ENCODE measurements at places on chromosomes 13 and 19.

- DNase-seq, result peak; percentile 95
These were observed at the start of gene ZSCAN22 for GRCh38 chr19:58326914-58327726. Gene ZSCAN22 (plus strand): TSS chr19:58326994. CDS start chr19:58334803, 7,809 bp downstream.

GRCh38 chr13:46345866-46346265, 41.2 kb downstream of the RUBCNL start:
- DNase-seq, result peak; percentile 23

- no peak for DNase-seq
These were observed 8.5 kb upstream of the ZNF83 start for GRCh38 chr19:52646571-52647217.

DNA sequence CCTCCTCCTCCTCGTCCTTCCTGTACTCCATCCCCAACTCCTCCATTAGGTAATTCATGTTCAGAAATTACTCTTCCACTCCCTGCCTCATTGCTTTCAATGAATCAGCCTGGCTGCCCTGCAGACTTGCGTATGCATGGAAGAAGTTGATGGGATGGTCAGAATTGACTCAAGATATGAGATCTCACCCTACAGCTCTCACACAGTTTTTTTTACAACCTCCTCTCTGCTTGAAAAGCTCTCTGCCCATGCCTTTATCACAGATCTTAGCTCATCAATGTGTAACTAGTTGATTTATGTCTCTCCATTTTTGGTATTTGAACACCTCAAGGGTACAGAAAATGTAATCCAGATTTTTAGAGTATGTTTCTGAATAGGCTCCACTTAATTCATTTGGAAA, 506.9 kb downstream of the TBC1D4 start:
- no peak for DNase-seq

- DNase-seq, result no peak
These were observed 35.3 kb downstream of the FPR3 start for GRCh38 chr19:51830274-51830673.

- DNase-seq, result no peak
These were observed 13.1 kb downstream of the MED26 start for GRCh38 chr19:16614941-16615340.

- DNase-seq, result no peak
These were observed 22.6 kb downstream of the GAS6 start for GRCh38 chr13:113841353-113841650.

DNA sequence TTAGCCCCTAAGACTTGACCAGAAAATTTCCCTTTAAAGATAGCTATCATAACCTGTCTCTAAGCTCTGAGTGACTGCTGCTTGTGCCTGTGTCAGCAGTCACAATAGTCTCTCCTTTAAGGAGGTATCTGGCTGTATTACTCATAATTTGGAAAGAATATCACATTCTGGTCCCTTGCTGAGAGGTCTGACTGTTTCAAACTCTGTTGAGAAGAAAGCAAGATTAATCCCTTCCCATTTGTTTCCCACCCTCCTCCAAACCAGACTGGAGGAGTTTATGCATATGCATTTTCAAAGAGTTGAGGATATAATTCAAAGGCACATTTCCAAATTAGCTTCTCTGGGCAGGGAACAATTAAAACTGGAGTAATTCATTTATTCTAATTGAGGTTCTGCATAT, 2.3 kb downstream of the HTR2A start:
- no peak for DNase-seq

GRCh38 chr13:59681636-59682311, 482.0 kb downstream of the DIAPH3 start:
- no peak for DNase-seq

DNA sequence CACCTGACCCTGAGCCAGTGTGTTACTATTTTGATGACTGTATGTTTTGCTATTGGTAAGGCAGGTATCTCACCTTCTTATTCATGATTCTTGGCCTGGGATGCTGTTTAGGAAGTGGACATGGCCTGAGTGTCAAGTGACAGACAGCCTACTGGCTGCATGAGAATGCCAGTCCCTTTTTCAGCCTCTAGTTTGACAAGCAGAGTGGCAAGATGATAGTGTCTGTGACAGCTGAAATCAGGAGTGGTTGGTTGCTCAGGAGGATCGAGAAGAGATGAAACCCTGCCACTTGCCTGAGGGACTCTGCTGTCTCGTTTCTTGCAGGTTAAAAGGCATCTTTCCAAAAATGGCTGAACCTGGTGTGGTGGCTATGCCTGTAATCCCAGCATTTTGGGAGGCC, 7.1 kb upstream of the ELOF1 start:
- DNase-seq, result no peak

GRCh38 chr19:913080-913748, at the start of gene R3HDM4:
Gene R3HDM4 (minus strand): TSS chr19:913219. CDS start chr19:913157, 62 bp downstream.
- DNase-seq, result peak; percentile 60

DNA sequence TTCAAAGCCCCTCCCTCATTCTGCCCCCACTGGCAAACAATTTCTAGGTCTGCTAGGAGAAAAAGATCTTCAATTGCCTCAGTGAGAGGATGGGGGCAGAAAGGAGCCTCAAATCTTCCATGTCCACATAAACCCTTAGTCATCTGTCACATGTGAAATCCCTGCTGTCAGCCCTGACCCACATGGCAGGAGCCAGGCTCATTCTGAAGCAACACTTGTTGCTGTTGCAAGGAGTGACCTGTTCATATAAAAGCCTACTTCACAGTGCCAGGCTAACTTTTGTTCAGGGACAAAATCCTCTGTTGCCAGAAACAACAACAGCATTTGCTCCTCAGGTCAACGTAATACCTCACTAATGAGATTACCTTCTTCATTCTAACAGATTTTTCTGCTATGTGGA, 70.5 kb downstream of the IRS2 start:
- peak; percentile 77 for DNase-seq

DNA sequence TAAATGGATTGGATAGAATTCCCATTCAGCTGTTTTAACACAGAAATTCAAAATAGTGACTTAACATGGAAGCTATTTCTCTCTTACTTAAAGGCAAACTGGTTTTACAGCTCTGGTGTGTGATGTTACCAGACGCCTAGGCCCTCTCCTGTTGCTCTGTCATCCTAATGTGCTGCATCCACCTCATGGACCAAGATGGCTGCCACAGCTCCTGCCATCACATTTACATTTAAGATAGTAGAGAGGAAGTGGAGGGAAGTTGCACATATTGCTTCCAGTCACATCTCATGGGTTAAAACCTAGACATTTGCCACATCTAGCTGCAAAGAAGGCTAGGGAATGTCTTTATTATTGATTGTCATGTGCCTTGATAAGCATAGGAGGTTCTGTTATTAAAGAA, 157.5 kb downstream of the OXGR1 start:
- no peak for DNase-seq

DNA sequence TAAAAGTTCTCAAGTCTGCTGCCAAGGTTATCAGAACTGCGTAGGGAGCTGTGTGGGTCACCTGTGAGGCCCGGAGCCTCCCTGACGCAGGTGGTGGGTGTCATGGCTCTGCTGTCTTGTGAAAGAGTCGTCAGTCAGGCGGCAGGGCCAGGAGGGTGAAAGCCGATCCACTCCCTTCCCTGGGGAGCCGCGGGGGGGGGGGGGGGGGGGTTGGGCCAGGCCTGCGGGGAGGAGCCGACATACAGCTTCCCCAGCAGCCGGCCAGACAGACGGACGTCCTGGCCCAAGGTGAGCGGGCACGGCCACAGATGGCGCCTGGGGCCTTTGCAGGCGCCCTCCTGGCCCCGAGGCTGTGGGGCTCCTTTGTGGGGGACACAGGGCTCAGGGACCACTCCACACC, 12.4 kb downstream of the SBNO2 start:
- peak; percentile 57 for DNase-seq

- DNase-seq, result no peak
These were observed 411.7 kb downstream of the KCNRG start for GRCh38 chr13:50426927-50427326.

DNA sequence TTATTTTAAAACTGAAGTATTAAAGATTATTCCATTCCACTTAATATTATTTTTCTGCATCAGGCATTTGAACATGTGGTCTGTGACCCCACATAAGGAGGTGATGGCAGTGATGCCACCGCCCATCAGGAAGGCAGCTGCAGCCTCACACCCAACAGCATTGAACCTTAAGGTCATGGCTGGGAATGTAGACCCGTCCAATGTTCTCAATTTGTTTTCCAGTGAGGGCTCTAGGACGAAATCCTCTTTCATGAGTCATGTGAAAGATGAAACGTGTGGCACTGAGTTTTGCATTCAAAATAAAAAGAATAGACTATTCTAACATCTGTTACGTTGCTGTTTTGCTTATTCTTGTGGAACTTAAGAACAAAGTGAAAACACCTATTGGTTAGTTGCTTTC, 74.5 kb upstream of the ANKRD10 start:
- DNase-seq, result peak; percentile 36

- peak; percentile 97 for DNase-seq
These were observed 46.8 kb downstream of the LATS2 start for GRCh38 chr13:21014502-21015170.

DNA sequence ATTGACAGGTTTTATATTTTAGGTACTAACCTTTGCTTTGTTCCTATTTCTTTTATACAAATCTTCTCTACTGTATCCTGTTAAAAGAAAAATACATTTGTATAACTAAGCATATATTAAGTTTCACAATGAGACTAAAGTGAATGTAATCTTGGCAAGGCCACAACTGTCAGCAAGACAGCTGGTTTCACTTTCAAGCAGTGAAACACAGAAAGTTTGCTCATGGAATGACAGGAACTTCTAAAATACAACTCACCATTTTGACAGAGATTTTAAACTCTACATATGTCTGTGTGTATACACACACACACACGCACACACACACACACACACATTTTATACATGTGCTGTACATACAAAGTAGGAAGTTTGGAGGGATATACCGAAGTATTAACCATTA, 53.3 kb downstream of the PARP4 start:
- peak; percentile 83 for DNase-seq

GRCh38 chr13:106095406-106095805, 440.1 kb downstream of the EFNB2 start:
- no peak for DNase-seq

DNA sequence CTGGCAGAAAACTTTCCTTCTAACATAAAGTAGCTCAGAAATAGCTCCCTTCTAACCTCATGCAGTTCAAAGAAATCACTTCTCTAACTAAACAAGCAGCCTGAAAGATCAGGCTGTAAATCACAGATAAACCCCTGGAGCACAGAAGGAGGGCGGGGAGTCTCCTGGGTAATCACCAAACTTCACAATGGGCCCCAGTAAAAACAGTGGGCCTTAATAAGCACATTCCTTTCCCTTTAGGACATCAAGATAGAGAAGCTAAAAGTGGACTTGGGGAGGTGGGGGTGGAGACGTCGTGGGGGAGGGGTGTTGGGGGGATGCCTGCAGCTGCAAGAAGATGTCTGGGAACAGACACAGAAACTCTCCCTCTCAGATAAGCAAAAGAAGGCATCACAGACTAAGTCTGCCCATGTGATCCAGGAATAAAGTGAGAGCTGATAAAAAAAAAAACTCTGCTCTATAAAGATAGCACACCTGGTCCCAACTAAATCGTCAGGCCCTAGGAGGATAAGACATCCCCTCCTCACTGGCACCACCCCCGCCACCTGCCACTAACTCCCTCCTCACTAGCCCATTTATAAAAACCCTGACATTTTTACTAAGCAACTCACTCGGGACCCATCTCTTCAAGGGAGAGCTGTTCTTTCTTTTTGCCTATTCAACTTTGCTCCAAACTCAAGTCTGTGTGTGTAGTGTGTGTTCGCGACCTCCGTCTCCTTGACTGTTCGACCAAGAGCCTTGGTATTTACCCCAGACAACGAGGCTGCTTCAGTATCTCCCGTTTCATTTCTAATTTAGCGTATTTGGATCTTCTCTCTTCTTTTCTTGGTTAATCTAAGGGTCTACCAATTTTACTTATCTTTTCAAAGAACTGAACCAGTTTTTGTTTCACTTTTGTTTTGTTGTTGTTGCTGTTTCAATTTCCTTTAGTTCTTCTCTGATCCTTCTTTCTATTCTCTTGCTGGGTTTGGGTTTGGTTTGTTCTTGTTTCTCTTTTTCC, 31.7 kb downstream of the DNAJC15 start:
- DNase-seq, result peak; percentile 50

DNA sequence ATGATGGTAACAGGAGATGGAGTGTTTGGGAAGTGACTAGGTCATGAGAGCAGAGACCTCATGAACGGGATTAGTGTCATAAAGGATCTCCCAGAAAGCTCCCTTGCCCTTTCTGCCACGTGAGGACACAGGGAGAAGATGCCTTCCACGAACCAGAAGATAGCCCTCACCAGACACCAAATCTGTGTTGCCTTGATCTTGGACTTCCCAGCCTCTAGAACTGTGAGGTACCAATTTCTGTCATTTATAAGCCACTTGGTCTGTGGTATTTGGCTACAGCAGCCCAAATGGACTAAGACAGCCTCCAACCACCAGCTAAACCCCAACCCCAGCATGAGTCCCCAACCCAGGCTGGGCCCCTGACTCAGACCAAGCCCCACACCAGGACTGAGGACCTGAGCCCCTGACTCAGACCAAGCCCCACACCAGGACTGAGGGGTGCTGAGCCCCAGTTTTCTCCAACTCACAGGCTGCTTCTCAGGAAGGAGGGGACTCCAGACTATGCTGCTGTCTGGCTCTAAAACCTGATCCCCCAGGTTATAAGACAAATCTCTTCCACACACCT, 54.1 kb downstream of the PTPRS start:
- DNase-seq, result no peak

DNA sequence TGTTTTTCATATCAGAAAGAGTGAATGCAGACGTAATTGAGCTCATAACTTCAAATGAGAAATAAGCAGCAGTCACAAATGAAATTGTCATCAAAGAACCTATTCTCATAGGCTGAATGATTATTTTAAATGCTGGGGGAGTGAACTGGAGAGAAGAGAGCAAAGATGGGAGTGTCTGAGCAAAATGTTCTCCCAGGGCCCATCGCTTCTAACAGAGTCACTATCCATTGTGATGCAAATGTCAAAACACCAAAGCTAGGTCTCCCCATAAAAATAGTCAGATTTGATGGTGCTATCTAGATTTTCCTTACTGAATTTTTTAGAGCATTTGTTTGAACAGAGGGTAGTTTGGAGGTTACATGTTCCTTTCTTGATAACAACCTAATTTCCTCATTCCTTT, 278.7 kb downstream of the PCDH9 start:
- DNase-seq, result no peak

- DNase-seq, result peak; percentile 45
These were observed 134.1 kb downstream of the LACC1 start for GRCh38 chr13:44013758-44014291.

DNA sequence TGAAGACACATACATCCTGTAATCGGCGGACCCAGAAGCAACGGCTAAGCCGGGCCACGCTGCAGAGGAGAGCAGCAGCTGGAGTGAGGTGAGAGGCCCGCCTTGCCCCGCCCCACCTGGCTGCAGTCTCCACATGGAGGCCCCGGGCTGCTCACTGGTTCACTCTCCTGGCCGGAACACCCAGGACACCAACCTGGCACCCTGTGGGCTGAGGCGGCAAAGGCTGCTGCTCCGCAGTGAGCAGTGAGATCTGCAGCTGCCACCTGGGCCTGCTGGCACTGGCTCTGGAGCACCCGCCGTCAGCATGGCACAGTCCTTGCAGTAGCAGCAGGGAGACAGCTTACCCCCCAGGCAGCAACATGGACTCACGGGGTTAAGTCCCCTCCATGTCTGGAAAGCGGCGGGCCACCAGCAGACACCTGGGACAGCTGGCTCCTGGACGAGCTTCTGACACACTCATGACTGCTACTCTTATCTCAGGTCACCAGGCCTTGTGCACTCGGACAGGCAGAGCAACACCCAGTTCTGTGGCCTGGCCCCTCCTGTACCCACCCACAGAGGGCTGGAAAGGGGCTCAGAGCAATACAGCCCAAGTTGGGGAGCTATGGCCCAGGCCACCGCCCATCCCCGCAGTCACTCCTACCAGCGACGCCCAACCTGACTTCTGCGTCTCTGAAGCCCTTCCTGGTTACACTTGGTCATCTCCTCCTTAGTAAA, 13.2 kb upstream of the KPTN start:
- no peak for DNase-seq
